RCC 7860 (cell line): ENCODE measurements at places on chromosomes 5 and 9.

- DNase-seq, result no peak
These were observed 92.9 kb downstream of the RXRA start for GRCh38 chr9:134419000-134419683.

- no peak for DNase-seq
These were observed 150.3 kb downstream of the UNC13B start for GRCh38 chr9:35311891-35312639.

- no peak for DNase-seq
These were observed 257.6 kb downstream of the SEMA5A start for GRCh38 chr5:9288234-9288633.

DNA sequence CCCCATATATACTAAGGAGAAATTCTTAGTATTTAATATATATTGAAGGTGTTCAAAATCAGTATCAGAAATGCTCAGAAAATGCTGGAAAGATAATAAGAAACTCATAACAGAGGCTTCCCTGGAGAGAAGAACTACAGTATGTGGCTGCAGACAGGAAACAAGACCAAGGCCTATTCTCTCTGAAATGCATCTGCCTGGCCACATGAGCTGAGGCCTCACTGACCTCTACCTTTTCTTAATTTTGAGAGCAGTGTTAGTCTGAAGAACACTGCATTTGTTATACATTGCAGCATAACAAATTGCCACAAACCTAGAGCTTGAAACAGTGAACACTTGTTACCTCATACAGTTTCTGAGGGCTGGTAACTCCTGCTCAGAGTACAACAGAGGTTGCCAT is 133.4 kb upstream of the SPEF2 start:
- DNase-seq, result no peak

- DNase-seq, result no peak
These were observed 8.8 kb upstream of the TGFBI start for GRCh38 chr5:136020001-136020382.

GRCh38 chr5:95884511-95884910 is 62.0 kb upstream of the GLRX start:
- no peak for DNase-seq

- no peak for DNase-seq
These were observed 28.1 kb downstream of the TMOD1 start for GRCh38 chr9:97529363-97530076.

GRCh38 chr5:166123717-166124116 is 2167.7 kb upstream of the WWC1 start:
- DNase-seq, result no peak

DNA sequence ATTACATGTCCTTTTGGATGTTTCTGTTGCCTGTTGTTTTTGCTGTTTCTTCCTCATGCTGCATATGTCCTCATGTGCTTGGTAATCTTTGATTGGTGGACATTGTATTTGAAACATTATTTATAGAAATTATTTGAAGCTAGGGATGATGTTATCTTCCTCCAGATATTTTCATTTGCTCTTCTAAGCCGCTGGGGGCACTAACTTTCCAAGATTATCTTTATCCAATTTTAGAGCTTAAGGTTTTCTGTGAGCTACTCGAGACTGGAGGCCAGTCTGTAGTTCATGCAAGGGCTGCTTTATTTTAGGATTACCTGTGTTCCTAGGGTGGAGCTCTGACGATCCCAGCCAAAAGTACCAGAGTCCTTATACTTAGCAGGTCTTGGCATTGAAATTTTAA is 40.9 kb downstream of the STX17 start:
- DNase-seq, result no peak

DNA sequence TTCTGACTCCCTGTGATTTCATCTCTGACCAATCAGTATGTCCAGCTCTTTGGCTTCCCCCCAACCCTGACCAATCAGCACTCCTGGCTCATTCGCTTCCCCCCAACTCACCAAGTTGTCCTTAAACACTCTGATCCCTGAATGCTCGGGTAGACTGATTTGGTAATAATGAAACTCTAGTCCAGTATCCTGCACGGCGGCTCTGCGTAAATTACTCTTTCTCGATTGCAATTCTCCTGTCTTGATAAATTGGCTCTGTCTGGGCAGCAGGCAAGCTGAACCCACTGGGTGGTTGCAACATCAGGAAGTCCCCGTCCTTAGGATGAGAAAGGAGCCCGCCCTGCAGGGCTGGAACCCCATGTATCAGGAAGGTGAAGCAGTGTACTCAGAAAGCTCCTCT is 10.4 kb downstream of the FCN2 start:
- DNase-seq, result no peak

- no peak for DNase-seq
These were observed 87.2 kb downstream of the NTRK2 start for GRCh38 chr9:84756731-84757130.

DNA sequence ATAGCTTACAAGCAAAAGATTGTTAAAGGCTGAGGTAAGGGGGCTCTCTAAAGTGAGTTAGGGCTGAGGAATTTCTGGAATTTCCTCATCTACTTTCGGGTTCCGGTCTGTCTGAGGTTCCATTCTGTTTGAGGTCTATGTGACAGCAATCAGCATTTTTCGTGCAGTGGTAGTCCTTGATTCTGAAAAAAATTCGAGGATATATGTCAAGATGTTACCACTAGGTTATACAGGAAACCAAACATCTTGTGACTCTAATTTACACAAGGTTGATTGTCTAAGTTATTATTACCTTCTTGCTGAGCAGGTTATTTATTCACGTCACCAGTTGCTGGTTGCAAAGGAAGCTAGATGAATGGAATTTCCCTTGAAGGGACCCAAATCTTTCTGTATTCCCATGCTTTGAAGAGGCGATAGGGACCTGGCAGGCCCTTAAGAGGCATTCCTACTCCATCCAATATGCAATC is 35.2 kb downstream of the RLN2 start:
- DNase-seq, result peak; percentile 91

DNA sequence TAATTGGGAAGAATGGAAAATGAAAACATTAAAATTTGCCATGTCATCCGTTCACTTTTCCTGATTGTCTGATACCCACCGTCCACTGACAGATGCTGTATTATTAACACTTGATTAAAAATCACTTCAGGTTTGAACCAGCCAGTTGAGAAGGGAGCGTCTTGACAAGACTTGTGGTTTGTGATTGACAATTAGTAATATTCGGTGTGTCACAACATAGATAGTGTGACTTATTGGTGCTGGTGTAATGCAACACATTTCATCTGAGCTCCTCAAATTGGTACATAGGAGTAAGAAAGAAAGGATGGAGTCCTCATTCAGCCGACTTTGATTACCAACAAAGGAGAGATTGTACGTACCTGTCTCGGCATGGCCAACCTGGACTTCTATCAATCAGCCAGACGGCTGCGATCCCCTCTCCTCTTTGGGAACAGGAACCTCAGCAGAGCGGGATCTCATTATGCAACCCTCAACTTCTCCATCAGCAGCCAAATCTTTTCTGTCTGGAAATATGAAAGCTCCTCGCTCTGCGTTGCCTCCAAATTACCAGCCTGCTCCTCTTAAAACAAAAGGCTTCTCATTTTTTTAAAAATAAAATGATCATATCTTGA is 211.7 kb upstream of the MVB12B start:
- no peak for DNase-seq

- DNase-seq, result no peak
These were observed 141.0 kb downstream of the MEF2C start for GRCh38 chr5:88741964-88742363.

DNA sequence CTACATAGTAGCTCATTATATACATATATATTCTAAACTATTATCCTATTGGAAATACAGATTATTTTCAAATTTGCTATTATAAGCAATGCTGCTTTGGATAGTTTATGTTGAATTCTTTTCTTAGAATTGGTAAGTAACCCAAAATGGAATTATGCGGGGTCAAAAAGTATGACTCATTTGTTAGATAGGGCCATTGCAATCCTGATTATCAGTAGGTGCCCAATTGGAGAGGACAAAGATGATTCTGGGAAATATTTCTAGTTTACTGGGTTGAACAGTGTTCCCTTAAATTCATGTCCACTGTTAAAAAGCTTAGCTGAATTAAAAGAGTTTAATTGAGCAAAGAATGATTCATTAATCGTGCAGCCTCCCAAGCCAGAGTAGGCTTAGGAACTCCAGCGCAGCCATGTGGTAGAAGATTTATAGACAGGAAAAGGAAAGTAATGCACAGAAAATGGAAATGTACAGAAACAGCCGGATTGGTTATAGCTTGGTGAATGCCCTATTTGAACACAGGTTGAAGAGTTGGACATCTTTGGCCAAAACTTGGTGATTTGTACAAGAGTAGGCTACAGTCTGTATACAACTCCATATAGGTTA is 81.8 kb downstream of the GDNF start:
- DNase-seq, result no peak

GRCh38 chr5:65482296-65482735 is 596 bp upstream of the ADAMTS6 start:
- no peak for DNase-seq

DNA sequence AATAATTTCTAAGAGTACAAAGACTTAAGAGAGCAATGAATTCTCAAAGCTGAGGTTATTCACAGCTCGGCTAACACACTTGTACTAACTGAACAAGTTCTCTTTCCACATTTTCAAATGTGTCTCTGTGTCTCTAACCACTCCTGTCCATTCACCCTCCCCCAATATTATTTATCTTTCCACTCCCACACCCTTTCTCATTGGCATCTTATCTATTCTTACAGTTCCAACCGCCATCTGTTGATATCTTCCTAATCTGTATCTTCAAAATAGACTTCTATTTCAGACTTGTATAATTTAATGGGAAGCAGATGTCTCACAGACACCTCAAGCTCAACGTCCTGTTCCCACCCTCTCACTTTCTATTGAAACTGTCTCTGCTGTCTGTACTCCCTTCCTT is 205.9 kb downstream of the ANXA1 start:
- no peak for DNase-seq

DNA sequence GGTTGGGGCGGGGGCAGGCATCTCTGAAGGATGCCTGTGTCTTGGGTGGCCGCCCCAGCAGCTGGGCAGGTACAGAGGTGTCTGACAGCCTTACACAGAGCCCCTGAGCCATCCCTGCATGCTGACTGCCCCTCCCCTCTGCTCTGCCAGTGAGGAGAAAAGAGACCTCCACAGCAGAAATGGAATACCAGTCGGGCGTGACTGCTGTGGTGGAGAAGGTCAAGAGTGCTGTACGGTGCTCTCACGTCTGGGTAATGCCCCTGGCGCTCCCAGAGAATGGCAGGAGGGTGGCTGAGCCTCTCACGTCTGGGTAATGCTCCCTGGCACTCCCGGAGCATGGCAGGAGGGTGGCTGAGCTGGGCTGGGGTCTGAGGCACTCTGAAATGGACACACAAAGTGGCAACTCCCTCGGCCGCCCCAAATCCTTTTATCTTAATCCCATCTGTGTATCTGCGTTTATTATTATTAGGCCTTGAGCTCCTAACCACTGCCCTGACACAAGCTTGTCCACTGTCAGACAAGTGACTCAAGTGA is 2.5 kb upstream of the RABL6 start:
- DNase-seq, result no peak

- DNase-seq, result peak; percentile 98
These were observed 980 bp upstream of the TESK1 start for GRCh38 chr9:35603986-35604577.

DNA sequence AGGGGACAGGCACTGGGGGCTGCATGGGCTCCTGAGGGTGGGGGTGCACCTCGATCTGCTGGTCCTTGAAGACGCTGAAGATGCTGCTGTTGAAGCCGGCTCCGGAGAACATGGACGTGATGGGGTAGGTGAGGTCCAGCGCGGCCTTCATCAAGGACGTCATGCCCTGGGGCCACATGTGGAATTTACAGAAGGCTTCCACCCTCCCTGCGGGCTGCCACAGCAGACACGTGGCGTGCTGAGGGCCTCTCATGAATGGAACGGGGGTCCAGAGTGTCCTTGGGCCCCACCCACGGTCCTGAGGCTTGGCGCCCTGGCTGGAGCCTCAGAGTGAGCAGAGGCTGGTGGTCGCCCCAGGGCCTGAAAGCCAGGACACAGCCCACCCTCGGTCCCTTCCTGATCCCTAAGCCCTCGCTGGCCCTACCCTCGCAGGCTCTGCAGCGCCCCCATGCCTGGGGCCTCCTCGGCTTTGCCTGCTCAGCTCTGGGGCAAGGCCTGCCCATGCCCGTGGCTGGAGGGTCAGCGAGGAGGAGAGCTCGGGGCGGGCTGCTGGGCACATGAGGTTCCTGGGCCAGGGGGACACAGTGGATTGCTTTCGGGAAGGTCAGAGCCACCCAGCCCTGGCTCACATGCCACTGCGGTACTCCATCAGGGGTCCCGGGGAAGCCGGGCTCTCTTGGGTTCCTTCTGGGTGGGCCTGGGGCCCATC is 5.3 kb upstream of the NSMF start:
- no peak for DNase-seq

DNA sequence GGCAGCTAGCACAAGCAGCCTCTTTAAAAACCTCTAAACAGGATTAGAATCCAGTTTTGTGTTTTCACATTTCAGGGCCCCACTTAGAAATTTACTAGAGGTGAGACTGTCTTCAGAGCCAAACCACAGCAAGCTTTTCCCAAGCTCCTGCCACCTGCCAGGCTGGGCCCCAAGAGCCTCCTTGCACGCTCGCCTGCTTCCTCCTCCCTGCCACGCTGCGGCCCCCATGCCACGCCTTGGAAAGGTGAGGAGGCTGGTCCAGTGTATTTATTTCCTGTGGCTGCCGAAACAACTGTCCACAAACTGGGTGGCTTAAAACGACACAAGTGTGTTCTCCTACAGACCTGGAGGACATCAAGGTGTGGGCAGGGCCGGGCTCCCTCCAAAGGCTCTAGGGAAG is 43.4 kb downstream of the NKX2-5 start:
- no peak for DNase-seq

DNA sequence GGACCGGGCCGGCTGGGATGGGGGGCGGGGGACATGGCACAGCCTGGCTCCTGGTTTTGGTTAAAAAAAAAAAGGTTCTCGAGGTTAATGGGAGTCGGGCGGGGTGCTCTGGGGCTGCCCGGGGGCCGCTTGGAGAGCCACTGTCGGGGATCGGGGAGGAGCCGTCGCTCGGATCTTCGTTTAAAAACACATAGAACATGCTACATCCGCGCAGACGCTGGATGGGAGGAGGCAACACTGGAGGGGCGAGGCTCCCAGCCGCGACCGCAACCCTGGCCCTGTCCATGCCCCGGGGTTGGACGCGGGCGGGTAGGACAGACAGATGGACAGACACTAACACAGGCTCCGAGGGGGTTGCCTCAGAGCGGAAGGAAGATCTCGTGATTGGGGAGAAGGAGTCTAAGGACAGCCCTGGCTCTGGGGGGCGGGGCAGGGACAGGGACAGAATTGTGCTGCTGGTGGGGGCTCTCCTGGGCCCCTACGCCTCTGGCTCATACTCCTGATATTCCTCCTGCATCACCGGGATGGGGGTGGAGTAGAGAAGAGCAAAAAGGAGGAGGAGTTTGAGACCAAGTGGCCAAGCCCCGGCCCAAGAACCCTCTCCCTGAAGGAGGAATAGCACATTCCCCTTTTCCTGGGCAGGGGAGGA is 9.9 kb downstream of the SNCB start:
- DNase-seq, result no peak

DNA sequence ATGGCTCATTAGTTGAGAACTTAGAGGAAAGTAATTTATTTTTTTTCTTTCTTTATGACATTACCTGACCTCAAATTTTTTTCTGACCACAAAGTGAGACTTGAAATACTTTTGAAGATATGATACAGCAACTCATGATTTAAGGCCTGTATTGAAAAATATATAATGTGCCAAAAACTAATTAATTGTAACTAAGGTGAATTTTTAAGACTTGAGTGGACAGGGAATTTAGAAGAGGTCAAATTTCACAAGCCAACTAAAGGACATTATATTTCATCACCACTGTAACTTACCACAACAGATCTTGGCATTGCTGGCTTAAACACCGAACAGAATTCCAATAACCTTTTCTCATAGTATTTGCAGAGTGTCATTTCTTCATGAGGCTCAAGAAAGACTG is 1.8 kb downstream of the CCNH start:
- DNase-seq, result peak; percentile 35

- DNase-seq, result no peak
These were observed 37.1 kb downstream of the VAV2 start for GRCh38 chr9:133954862-133955529.
